ENCODE measurements at places on chromosomes 16 and 17. TPM values are rescaled to one million over a fixed set of nuclear protein-coding genes. Genes with fewer than 3 reads are reported as not detected.

GRCh38 chr17:61201211-61201610, 198.4 kb upstream of the TBX2 start:
- no peaks in the 10 kb centered on the region for H3K27me3 ChIP-seq
- H3K36me3 ChIP-seq, result no peaks in the 10 kb centered on the region
- H3K4me3 ChIP-seq, result no peak overlapping the region
- no peak overlapping the region for H3K27ac ChIP-seq
- peaks cover 11% of the 10 kb centered on the region for H3K4me1 ChIP-seq

- H3K36me3 ChIP-seq, result no peaks in the 10 kb centered on the region
- no peaks in the 10 kb centered on the region for H3K27me3 ChIP-seq
- H3K4me1 ChIP-seq, result peaks cover 16% of the 10 kb centered on the region
- DNase-seq, result peak; percentile 57
Observed at GRCh38 chr17:80261159-80261894, 675 bp downstream of the RNF213 start.

- no peaks in the 10 kb centered on the region for H3K36me3 ChIP-seq
- peak within 1 kb of the TSS; percentile 80 for H3K27ac ChIP-seq
- peak; percentile 88 for DNase-seq
- H3K4me1 ChIP-seq, result peaks cover 18% of the 10 kb centered on the region
- peak within 1 kb of the TSS; percentile 63 for H3K4me3 ChIP-seq
Observed at GRCh38 chr17:29568331-29569244, at the start of gene TP53I13. Gene TP53I13 (plus strand): TSS chr17:29568701. CDS start chr17:29568759, 58 bp downstream.

The FOXN1 gene
- not detected for total RNA-seq

- H3K4me1 ChIP-seq, result peaks cover 2% of the 10 kb centered on the region
- no peak for DNase-seq
- H3K36me3 ChIP-seq, result no peaks in the 10 kb centered on the region
- H3K4me3 ChIP-seq, result no peak overlapping the region
- no peaks in the 10 kb centered on the region for H3K27me3 ChIP-seq
- H3K27ac ChIP-seq, result no peak overlapping the region
Observed at GRCh38 chr17:75504347-75505151, 10.8 kb downstream of the CASKIN2 start.

The GPR139 gene
- total RNA-seq, result not detected

DNA sequence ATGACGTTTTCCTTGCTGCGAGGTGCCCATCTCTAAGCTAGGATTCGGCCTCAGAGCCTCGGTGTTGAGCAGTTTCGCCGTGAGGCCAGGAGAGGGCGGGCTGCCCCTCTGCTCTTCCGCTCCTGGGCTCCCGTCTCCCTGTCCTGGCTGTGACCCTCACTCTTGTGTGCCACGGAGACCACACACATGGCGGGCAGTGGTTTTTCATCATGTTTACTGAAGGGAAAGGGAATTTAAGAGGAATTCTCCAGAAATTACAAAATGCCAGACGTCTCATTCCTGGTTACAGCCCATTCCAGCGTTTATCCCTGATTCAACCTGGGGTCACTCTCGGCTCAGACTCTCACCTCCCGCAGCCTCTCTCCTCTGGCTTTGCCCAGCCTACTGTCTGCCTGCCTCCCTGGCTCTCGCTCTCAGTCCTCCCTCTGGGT, 96.8 kb upstream of the ELAC2 start:
- no peak overlapping the region for H3K27ac ChIP-seq
- no peaks in the 10 kb centered on the region for H3K36me3 ChIP-seq
- no peaks in the 10 kb centered on the region for H3K27me3 ChIP-seq
- H3K4me3 ChIP-seq, result no peak overlapping the region
- H3K4me1 ChIP-seq, result no peaks in the 10 kb centered on the region

GRCh38 chr16:1206786-1207185, 18.3 kb downstream of the TPSG1 start:
- no peak overlapping the region for H3K27ac ChIP-seq
- no peaks in the 10 kb centered on the region for H3K4me1 ChIP-seq

Measured in ovary (tissue), 10 donors.